Activated T-cell treated with anti-CD3 and anti-CD28 coated beads, Interleukin-2, amount 50 U/mL, for 24 hours (primary cell): ENCODE measurements at places on chromosomes 16 and 17.

DNA sequence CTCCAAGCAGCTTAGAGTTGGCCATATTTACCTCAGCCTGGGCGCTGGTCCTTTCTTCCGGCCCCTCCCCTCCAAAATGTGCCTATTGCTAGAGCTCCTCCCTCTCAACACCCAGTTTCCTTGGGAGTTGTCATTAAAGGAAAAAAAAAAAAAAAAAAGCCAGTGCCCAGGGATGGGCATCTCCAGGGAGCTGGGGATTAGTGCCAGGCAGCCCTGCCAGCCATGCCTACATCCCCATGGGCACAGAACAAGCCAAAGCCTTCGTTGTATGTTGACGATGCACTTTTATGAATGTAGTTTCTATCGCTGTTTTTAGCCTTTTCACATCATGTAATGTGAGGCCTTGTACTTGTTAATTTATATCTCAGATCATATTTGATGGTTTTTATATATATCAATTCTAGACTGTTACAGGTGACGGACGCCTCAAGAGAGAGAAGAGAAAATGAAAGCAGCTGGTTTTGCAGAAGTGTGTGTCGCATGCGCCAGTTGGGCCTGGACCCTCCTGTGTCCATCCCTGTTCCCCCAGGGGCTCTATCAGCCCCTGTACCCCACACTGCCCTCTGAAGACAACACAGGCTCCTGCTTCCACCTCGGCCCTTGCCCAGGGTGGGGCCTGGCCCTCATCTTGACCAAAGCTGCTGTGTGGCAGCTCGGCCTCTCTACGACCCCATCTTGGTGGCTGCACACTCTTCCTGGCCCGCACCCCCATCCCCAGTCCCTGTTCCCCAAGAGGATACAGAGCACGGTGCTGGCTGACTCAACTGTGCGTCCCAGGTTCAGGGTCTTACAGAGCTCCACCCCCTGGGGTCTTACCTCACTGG, 4.8 kb downstream of the LIMD2 start:
- peak; percentile 50 for DNase-seq

GRCh38 chr17:80164185-80164584, 5.6 kb upstream of the CARD14 start:
- DNase-seq: no peak

DNA sequence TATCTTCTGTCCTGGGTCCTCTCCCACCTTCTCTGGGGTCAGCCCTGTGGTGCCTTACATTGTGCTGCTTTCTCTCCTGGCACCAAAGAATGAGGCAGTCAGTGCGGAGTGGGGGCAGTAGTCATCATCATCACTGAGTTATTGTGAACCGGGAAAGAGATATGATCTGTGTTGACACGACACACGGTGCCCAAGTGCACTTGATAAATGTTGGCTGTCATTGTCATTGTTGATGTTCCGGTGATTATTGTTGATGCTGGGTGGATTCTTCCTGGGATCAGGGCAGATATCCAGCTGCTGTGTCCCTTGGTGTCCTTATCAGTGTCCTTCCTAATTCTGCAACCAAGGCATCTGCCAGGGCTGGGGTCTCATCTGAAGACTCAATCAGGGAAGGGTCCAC, 121.7 kb downstream of the ABCC6 start:
- DNase-seq: no peak

GRCh38 chr17:76385892-76386786, 1.7 kb downstream of the SPHK1 start:
- DNase-seq: peak; percentile 88

DNA sequence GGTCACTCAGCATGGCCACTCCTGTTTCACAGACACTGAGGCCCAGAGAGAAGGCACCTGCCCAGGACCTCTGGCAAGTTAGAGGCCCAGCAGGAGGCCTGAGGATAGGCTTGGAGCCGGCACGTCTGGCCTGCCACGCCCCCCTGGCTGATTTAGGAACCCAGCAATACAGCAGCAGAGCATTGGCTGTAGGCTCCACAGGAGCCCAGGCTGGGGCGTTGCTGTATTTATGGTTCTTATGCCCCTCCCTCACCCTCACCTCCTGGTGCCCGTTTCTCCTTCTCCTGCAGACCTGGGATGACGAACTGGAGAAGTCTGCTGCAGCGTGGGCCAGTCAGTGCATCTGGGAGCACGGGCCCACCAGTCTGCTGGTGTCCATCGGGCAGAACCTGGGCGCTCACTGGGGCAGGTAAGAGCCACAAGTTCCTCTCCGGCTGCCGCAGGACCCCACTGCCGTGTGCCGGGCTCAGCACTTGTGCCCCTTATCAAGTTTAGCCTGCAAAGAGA, 25.8 kb downstream of the CRISPLD2 start:
- DNase-seq: no peak

- no peak for DNase-seq
Observed at GRCh38 chr16:12300945-12301500, 324.5 kb downstream of the SNX29 start.

GRCh38 chr16:60771138-60771537, 1265.1 kb downstream of the CDH8 start:
- DNase-seq: no peak

DNA sequence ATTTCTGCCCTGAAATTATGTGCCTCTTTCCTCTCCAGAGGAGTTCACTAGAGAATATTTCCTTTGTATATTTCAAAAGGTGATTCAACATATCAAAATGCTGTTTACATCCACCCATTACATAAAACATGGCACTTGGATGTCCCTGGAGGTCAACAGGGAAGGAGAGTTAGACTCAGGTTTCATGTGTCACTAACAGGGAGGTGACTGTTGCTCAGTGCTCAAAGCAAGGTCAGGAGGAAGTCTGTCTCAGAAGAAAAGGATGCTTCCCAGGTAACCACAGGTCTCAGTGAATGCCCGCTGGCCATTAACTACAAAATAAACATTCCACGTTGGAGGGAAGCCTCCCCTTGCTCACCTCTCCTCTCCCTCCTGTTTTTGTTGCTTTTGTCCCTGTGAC, 198.6 kb downstream of the AXIN2 start:
- DNase-seq: no peak

GRCh38 chr16:80164966-80165550, 375.7 kb upstream of the DYNLRB2 start:
- no peak for DNase-seq

- DNase-seq: no peak
Observed at GRCh38 chr17:15409721-15410250, 57.6 kb downstream of the CDRT4 start.

- DNase-seq: no peak
Observed at GRCh38 chr16:62597875-62598274, 561.6 kb upstream of the CDH8 start.

DNA sequence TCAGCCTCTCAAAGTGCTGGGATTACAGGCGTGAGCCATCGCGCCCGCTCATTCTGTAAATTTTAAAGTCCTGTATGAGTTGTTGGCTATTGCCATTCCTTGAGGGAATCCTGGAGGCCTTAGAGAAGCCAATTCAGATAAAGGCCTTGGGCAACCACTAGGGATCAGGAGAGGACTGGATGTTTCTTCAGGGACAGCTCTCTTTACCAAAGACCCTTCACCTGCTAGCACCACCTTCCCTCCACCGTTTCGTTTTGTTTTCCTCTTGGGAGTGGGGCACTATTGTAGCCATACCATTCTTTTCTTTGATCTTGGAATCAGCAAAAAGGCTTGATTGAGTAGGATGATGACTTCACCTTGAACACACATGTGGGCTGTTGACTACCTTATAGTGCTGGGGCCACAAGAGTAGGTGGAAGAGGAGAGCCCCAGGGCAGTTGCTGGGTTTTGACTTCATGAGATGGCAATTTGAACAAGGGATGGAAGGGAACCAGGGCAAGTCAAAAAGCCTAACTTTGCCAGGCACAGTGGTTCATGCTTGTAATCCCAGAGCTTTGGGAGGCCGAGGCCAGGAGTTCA, 7.0 kb upstream of the ANKRD40CL start:
- no peak for DNase-seq

GRCh38 chr16:86651823-86652222, 73.5 kb downstream of the FOXL1 start:
- no peak for DNase-seq

DNA sequence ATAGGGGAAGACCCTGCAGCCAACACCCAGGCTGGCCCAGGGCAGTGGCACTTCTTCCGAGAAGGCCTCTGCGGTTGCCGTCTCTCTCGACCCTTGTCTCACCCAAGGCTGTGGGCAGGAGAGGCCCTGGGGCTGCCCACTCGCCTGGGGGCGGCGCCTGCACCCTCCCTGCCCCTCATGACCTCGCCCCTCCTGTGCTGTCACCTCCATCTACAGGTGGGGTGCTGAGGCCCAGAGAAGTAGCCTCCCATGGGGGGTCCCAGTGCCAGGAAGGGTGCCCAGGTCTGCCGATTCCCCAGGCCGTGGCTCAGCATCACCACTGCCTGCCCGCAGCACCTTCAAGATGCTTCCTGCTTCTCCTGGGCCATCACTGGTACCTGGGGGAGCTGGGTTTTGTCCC, 992 bp downstream of the NLRC3 start:
- peak; percentile 57 for DNase-seq

- DNase-seq: no peak
Observed at GRCh38 chr17:72445055-72445991, 324.5 kb downstream of the SOX9 start.

DNA sequence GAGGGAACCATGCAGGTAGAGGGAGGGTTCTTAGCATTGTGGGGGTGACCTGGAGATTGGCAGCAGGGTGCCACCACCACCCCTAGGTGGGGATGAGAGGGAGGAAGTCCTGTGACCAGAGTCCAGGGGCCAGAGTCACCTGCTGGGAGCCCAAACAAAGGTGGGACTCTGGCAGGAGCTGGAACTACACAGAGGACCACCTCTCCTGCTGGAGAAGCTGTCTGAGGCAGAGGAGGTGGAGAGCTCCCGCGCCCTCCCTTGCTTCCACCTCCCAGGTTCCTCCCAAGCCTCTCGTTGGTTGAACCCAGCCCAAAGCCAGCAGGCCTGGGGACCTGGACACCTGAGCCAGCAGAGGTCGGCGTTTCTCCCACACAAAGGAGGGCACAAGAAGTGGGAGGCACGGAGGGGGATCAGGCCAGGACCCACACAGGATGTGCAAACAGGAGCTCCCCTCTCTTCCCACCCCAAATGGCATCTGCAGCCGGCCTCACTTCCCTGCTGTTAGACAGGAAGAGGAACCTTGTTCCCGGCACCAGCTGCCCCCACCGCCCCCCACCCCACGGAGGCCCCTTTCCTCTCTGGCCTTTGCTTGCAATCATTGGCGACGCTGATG, 154.6 kb downstream of the SEC14L1 start:
- DNase-seq: no peak

GRCh38 chr17:3956327-3956957, 7.8 kb downstream of the ATP2A3 start:
- no peak for DNase-seq

- DNase-seq: no peak
Observed at GRCh38 chr16:80231888-80232287, 308.9 kb upstream of the DYNLRB2 start.

- DNase-seq: no peak
Observed at GRCh38 chr17:29665481-29665810, 42.7 kb upstream of the CORO6 start.

DNA sequence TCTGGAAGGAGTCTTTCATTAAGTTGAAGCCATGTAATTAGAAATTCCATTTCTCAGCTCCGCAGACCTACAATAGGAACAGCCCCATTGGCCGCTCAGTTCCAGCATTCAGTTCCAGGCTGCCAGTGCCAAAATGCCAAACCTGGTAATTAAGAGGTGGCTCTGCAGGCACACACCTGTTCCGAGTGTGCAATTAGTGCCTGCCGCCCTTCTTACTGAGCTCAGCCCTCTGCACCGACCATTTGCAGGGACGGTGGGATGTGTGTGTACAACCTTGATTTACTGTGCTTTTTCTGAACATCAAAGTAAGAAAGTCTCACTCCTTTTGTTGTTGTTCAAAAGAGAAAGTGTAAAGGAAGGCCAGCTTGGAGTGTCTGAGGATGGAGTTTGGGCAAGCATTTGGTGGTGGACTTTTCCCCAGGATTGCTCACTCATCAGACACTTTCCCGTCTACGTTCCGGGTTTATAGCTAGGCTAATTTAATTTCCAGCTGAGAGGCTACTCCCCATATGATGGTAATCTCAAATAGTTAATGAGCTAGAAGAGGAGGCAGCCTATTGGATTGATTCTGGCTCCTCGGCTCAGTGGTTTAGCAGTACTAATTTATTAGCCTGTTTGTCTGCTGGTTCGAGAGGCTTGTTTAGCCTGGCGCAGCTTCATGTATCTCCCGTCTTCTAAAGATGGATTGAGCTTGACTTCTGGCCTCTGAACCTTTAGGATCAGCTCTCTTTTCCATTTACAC, 20.0 kb downstream of the HS3ST3B1 start:
- no peak for DNase-seq

DNA sequence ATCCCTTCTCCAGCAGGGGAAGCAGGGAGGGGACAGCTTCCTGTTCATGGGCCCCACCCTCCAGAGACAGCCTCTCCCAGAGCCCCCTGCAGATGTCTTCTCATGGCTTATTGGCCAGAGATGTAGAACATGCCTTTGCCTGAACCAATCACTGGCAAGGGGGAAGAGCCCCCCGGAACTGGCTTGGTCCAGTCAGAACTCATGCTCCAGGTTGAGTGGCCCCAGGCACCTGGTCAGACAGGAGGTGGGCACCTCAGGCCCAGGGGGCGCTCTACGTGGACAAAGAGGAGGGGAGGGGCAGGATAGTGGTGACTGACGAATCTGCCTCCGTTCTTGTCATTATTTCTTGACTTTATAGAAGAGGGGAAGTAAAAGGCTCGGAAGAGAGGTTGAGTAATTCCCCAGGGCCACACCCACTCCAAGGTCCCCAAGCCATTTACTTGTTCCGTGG, 23.6 kb downstream of the RAB11FIP4 start:
- no peak for DNase-seq

GRCh38 chr17:80790021-80790765, 201.4 kb upstream of the CHMP6 start:
- peak; percentile 54 for DNase-seq

DNA sequence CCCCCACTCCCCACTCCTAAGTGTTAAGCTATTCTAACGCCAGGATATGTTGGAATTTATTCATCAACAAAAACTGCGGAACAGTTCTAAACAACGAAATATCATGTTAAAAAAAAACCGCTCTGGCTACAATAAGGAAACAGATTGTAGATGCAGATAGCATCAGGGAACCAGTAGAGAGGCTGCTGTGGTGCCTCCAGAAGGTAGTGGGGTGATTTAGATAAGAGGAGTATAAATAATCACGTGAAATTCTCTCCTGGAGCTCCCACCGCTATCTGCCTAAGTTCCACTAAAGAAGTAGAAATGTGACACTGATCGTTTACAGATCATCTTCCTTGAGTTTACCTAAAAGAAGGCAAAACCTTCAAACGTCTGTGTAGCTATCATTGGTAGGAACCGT, 8.0 kb downstream of the AHSP start:
- DNase-seq: no peak

- DNase-seq: no peak
Observed at GRCh38 chr17:72950242-72950931, 142.1 kb downstream of the SLC39A11 start.
